Left lung (tissue), 14 donors: ENCODE measurements at places on chromosomes 13 and 19.
A peak's percentile ranks its signal among the peaks of the same experiment; 100 is the strongest.

- H3K27ac ChIP-seq, result no peak overlapping the region
- H3K4me1 ChIP-seq, result peaks cover 35% of the 10 kb centered on the region
- H3K4me3 ChIP-seq, result no peak overlapping the region
- H3K36me3 ChIP-seq, result no peaks in the 10 kb centered on the region
These were observed 6.9 kb downstream of the PEAK3 start for GRCh38 chr19:2274931-2275535.

DNA sequence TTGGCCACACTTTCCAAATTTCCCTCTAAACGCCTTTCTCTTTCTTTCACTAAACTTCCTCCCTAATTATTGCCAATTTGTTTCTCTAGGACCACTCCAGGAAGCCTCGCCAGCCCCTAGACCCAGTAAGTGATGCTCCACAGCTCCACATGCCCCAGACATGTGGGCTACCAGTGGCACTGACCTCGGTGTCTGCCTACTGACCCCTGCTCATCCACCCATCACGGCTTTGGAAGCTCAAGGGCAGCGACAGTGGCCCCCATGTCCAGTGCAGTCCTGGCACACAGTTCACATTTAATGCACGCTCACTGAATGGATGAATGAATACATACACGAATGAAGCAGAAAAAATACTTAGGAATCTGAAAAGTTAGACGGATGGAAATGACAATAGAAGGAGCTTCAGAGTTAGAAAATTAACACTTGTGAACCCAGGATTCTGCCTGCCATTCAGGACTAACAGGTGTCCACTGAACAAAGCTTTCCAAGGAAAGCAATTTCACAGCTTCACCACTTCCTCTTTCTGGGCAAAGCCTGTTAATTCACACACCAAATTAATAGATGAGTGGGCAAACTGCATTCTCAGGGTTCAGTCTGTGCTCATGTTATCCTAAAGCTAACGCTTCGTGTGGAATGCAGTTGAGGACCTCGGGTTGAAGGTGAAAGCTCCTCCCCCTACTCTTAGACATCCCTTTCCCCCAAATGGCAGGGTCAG is 50.9 kb downstream of the CCDC70 start:
- no peaks in the 10 kb centered on the region for H3K27me3 ChIP-seq
- peak; percentile 9 for DNase-seq
- H3K27ac ChIP-seq, result no peak overlapping the region
- no peaks in the 10 kb centered on the region for H3K4me1 ChIP-seq
- H3K4me3 ChIP-seq, result no peak overlapping the region

DNA sequence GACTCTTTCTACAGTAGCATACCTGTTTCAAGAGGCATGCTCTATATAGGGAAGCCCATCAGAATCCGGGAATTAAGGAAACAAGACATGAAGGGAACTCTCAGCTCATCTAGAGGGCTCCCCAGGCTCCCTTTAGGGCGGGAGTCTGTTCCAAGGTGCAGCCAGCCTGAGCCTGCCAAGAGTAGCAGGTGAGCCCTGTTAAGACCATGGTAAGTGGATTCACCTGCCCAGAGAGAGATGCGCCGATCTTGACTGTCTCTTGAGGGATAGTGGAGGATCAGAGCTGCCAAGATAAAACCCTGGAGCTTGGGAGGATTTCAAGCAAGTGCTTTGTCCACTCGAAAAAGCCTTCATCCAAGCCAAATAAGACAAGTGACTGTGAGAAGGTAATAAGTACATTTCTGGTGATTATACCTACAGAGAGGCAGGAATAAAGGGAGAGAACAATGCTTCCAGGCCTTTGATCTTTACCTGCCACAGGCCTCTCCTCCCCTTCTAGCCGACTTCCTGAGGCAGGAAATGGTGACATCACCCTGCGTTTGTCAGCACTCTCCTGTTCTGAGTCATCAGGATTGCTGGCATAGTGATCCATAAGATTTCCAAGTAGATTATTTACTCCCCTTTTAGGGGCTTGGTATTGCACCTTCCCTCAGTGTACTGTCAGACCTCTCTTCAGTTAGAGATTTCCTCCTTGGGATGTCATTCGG is 31.5 kb downstream of the KLF5 start:
- H3K36me3 ChIP-seq, result no peaks in the 10 kb centered on the region
- H3K4me1 ChIP-seq, result peaks cover 10% of the 10 kb centered on the region
- no peaks in the 10 kb centered on the region for H3K27me3 ChIP-seq
- DNase-seq, result no peak

- H3K27ac ChIP-seq, result peak overlapping the region; percentile 51
- no peaks in the 10 kb centered on the region for H3K27me3 ChIP-seq
- no peak for DNase-seq
- H3K4me1 ChIP-seq, result no peaks in the 10 kb centered on the region
- no peaks in the 10 kb centered on the region for H3K36me3 ChIP-seq
These were observed 5.2 kb upstream of the KBTBD7 start for GRCh38 chr13:41199526-41199925.

GRCh38 chr13:104694397-104694796 is 1628.2 kb upstream of the SLC10A2 start:
- H3K27ac ChIP-seq, result no peak overlapping the region
- DNase-seq, result no peak
- H3K4me3 ChIP-seq, result no peak overlapping the region
- H3K4me1 ChIP-seq, result no peaks in the 10 kb centered on the region

- no peak overlapping the region for H3K27ac ChIP-seq
- peaks cover 32% of the 10 kb centered on the region for H3K27me3 ChIP-seq
- DNase-seq, result no peak
- H3K4me3 ChIP-seq, result no peak overlapping the region
- no peaks in the 10 kb centered on the region for H3K4me1 ChIP-seq
These were observed 69.2 kb upstream of the KCTD15 start for GRCh38 chr19:33727331-33727998.

DNA sequence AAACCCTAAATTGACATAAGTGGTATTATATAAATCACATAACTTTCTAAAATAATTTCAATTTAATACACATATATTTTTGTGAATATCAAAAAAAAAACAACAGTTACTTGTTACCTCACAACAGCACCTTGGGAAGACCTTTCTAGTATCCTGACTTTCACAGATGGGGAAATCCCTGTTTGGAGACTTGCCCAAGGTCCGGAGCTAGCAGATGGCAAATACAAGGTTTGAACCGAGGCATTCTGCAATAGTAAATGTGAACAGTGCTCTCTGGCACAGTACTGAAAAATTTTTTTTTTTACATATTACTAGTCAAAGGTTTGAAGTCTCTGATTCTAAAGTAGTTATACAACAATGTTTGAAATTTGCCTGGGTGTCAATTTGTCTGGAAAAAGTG is 104.5 kb downstream of the SUCLA2 start:
- H3K36me3 ChIP-seq, result no peaks in the 10 kb centered on the region
- no peaks in the 10 kb centered on the region for H3K4me1 ChIP-seq
- no peak overlapping the region for H3K27ac ChIP-seq
- no peak overlapping the region for H3K4me3 ChIP-seq

DNA sequence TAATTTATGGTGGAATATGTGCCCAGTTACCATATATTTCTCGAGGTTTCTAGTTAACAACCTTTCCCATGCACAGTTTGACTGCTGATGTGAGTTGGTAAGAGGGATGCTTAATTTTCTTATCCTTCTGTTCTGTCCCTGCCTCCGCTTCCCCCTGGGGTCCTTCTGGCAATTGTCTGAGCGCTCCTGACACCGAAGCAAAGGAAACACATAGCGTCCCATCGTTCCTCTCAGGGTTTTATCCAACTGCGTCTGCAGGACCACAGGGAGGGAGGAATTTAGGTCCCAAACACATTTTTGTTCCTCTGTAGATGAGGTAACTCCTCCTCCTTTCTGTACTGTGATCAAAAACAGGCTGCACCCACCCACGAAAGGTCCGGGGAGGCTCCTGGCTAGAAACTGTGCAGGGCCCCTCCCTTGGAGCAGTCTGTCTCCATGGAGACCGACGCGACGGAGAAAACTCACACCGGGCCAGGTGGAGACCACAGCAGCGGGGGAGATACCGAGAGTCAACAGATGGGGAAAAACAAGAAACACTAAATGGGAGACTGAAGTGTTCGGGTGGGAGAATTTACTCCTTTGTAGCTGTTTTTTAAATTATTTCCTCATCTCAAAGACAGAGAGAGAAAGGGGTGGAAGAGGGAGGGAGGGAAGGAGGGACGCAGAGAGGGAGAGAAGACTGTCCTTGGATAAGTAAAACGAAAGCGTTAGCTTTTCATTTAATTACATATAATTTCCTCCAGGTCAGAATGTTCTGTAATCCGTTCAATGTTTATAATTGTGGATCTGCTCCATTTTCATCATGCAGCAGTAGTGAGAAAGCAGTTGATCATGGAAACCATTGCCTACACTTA is 191.8 kb upstream of the NBEA start:
- H3K27ac ChIP-seq, result no peak overlapping the region
- no peak overlapping the region for H3K4me3 ChIP-seq
- peaks cover 10% of the 10 kb centered on the region for H3K4me1 ChIP-seq
- no peaks in the 10 kb centered on the region for H3K27me3 ChIP-seq

GRCh38 chr13:42333613-42334328 is 61.8 kb downstream of the AKAP11 start:
- H3K27ac ChIP-seq, result no peak overlapping the region
- DNase-seq, result peak; percentile 22
- H3K36me3 ChIP-seq, result no peaks in the 10 kb centered on the region
- no peaks in the 10 kb centered on the region for H3K4me1 ChIP-seq

DNA sequence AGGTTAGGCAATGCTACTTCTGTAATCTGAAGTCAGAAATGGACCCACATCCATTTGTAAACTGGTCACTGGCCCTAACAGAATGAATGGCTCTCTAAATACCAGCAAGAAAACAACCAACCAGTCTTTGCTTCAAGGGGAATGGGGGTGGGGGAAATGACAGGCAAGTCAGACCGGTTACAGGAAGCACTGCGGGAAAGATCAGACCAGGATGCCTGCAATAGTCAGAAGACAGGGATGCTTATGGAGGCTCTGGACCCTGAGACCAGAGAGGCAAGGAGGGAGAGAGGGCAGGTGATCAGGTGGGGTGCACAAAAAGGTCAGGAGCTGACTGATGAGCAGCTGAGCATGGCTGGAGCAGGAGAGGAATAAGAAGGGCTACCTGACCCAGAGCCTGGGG is 13.1 kb downstream of the MED26 start:
- no peaks in the 10 kb centered on the region for H3K27me3 ChIP-seq
- peaks cover 82% of the 10 kb centered on the region for H3K4me1 ChIP-seq
- no peak overlapping the region for H3K4me3 ChIP-seq
- no peaks in the 10 kb centered on the region for H3K36me3 ChIP-seq

- H3K27ac ChIP-seq, result no peak overlapping the region
- H3K36me3 ChIP-seq, result no peaks in the 10 kb centered on the region
- DNase-seq, result no peak
These were observed 206.1 kb downstream of the DNAJC15 start for GRCh38 chr13:43229506-43229905.

DNA sequence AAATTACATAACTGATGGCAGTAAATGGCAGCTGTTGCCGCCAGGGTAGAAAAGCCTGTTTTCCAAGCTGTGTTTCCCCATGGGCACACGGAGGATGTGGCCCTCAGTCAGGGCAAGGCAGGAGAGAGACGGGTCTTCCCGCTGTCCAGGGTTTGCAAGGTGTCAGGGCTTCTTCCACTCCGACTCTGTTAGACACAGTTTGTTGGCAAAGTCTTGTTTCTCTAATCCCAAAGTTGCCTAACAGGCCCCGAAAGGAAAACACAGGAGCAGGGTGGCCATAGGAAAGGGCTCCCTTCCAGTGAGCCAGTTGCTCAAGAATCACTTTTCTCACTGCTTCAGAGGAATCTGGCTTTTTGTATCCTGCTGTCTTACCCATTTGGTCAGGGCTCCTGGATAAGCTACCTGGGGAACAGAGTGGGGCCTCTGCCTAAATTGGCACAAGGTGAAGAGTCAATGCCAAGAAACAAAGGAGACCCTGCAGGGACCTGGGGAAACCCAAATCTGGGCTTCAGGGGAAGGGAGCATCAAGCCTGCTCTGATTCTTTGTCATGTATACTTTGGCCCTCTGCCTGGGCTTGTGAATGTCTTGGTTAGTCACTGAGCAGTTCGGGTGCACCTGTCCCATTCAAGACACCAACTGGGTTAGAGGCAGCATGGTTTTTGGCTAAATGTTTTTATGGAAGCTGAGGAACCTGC is 29.0 kb upstream of the CXCL17 start:
- no peak for DNase-seq
- no peak overlapping the region for H3K4me3 ChIP-seq
- H3K36me3 ChIP-seq, result no peaks in the 10 kb centered on the region
- H3K4me1 ChIP-seq, result no peaks in the 10 kb centered on the region
- no peak overlapping the region for H3K27ac ChIP-seq

GRCh38 chr19:29173896-29174295 is 39.1 kb downstream of the UQCRFS1 start:
- DNase-seq, result no peak
- H3K27ac ChIP-seq, result no peak overlapping the region
- H3K27me3 ChIP-seq, result no peaks in the 10 kb centered on the region
- H3K36me3 ChIP-seq, result no peaks in the 10 kb centered on the region
- no peaks in the 10 kb centered on the region for H3K4me1 ChIP-seq
- no peak overlapping the region for H3K4me3 ChIP-seq

- no peak overlapping the region for H3K4me3 ChIP-seq
- H3K4me1 ChIP-seq, result peaks cover 60% of the 10 kb centered on the region
- no peaks in the 10 kb centered on the region for H3K27me3 ChIP-seq
These were observed 67.3 kb upstream of the MED4 start for GRCh38 chr13:48162217-48162616.

GRCh38 chr19:38303517-38304351 is at the start of gene C19orf33:
TSS of gene C19orf33 (plus strand) at chr19:38304251. CDS start at chr19:38304262, 11 bp downstream.
- H3K36me3 ChIP-seq, result no peaks in the 10 kb centered on the region
- peak within 1 kb of the TSS; percentile 44 for H3K4me3 ChIP-seq
- H3K4me1 ChIP-seq, result peaks cover 14% of the 10 kb centered on the region
- H3K27ac ChIP-seq, result peak within 1 kb of the TSS; percentile 64
- H3K27me3 ChIP-seq, result no peaks in the 10 kb centered on the region
